ENCODE measurements at places on chromosomes 16 and 17.

DNA sequence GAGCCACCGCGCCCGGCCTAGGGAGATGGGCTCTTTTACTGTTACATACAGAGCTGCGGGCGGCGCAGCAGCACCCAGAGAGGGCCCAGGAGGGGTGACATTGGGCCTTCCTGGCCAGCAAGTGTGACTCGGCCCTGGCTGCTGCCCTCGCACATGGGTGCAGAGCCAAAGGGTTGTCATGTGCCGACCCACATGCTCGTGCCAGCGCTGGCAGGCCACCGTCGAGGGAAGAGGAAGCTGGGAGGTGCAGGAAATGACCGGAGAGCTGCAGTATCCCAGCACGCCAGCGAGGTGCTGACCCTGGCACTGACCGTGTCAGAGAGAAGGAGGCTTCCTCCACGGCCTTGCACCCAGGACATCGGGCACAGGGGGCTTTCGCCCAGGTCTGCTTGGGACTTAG, 8.0 kb downstream of the ENDOV start:
- DNase-seq, result no peak

DNA sequence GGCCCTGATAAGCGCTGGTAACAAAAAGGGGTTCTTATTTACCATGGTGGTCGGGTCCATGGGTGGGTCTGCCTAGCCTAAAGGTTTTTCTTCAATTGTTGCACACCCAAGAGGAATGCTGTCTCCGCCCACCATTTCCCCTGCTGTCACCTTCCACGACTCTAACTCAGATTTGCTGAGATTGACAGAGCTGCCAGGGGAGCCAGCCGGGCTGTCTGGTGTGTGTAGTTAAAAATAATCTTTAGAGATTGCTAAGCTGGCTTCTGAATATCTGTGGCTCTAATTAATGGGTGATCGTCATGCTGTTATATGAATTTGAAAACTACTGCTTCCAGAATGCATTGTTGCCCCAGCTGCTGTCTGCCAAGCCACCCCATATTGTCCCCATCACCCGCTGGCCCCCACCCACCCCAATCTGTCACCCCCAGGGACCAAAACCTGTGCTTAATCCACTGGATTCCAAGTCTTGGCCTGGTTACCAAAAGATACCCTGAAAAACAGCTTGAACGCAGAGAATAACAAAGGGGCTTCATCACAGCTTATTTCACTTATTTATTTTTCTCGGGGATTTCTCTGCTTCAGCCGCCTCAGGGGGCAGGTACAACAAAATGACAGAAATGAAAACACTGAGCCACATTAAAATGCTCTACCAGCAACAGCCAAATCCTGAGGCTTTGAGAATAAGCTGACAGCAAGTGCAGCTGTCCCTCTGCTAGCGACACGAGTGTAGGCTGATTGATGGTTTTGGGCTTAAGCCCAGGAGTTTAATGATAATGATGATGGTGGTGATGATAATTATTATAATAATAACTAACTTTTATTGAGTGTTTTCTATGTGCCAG, 46.1 kb upstream of the NLK start:
- DNase-seq, result no peak

DNA sequence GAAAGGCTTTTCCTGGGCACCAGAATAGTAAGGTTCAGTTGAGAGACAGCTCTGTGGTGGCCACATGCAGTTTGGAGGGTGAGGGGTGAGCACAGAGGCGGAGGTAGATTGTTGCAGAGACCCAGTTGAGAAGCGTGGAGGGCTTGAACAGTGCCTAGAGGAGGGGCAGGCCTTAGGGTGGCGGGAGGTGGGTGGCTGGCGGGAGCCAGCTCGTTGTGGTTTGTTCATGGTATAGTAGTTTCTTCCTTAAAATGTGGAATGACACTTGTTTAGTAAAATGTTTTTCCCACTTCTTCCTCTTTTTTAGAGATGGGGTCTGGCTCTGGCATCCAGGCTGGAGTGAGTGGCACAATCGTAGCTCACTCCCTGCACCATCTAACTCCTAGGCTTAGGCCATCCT, 14.2 kb downstream of the USP10 start:
- DNase-seq, result no peak

- no peak for DNase-seq
Measured at GRCh38 chr17:83133302-83134121, 54.1 kb downstream of the METRNL start.

GRCh38 chr16:87644596-87644995, 42.3 kb downstream of the JPH3 start:
- DNase-seq, result no peak

DNA sequence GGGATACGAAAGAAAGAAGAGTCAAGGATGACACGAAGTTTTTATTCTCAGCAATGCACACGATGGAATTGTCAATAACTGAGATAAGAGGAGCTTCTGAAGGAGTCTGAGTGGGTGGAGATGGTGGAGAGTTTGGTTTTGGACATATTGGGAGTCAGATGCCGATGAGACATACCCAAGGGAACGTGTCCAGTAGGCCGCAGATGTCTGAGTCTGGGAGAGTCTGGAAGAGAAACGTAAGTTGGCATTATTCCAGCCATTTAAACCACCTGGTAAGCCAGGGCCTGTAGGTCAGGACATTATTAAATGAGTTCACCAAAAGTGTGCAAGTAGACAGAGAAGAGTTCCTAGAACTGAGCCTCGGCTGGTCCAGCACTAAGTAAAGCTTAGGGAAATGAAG, 478.3 kb upstream of the CDH5 start:
- DNase-seq, result no peak

GRCh38 chr17:63189930-63190329, 223.9 kb downstream of the TANC2 start:
- DNase-seq, result no peak

DNA sequence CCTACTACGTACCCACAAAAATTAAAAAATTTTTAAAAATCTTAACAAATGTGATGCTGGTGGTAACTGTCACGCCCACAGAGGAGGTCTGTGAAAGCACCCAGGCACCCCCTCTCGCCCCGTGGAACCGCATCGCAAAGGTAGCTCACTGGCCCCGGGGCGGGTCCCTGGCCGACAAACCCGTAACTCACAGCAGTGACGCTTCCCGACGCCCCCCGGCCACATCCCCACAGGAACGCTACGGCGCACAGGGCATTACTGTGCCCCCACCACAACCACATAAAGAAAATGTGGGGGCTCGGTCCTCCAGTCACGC, 366 bp downstream of the ANKS3 start:
- no peak for DNase-seq

- no peak for DNase-seq
Measured at GRCh38 chr16:86048882-86049585, 150.1 kb downstream of the IRF8 start.

DNA sequence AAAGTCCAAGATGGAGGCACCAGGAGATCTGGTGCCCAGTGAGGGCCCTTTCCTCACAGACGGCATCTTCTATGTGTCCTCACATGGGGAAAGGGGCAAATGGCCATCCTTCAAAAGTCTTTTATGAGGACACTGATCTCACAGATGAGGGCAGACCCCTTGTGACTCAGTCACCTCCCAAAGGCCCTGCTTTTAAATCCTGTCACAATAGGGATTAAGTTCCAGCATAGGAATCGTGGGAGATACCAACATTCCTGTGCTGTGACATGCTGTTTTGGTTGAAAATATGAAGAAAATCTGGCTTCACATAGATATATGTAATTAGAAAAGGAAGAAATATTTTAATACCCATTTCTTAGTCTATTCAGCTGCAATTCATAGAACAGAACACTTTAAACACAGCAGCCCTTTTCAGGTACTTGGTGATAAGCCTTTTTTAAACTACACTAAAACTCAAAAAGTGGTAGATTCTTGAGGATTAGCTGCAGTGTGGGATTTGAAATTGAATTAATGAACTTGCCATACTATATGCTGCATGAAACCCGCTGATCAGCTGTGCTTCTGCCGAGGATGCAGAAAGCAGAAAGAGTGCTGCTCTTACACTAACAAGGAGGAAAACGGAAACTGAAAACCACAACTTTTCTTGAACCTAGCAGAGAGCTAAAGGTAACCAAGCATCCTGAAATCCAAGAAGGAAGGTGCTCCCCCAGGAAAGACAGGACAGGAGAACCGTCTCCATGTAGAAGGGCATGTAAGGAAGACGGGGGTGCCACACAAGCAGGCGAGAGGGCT, 32.7 kb downstream of the VPS53 start:
- DNase-seq, result peak; percentile 80

All from AG08395 (cell line).